NCI-H1105 treated with DMSO at 0.1 percent for 48 hours (cell line): ENCODE measurements at places on chromosomes 6 and 20.

GRCh38 chr20:59299945-59300332 is 472 bp upstream of the EDN3 start:
- DNase-seq, result no peak

GRCh38 chr6:51936531-51937290 is 150.7 kb downstream of the PKHD1 start:
- no peak for DNase-seq

DNA sequence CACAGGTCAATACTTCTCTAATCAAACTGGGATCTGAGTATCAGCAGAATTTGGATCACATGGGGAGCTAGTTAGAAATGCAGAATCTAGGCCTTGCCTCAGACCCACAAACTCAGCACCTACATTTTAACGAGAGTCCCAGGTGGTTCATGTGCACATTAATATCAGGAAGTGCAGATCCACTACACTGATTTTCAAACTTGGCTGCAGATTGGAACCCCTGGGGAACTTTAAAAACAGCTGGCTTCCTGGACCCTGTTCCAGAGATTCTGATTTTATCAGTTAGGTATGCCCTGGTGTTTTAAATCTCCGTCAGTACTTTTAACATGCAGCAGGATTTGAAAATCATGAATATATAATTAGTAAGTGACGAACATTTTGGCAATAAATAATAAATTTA is 1.9 kb upstream of the CST8 start:
- DNase-seq, result no peak

DNA sequence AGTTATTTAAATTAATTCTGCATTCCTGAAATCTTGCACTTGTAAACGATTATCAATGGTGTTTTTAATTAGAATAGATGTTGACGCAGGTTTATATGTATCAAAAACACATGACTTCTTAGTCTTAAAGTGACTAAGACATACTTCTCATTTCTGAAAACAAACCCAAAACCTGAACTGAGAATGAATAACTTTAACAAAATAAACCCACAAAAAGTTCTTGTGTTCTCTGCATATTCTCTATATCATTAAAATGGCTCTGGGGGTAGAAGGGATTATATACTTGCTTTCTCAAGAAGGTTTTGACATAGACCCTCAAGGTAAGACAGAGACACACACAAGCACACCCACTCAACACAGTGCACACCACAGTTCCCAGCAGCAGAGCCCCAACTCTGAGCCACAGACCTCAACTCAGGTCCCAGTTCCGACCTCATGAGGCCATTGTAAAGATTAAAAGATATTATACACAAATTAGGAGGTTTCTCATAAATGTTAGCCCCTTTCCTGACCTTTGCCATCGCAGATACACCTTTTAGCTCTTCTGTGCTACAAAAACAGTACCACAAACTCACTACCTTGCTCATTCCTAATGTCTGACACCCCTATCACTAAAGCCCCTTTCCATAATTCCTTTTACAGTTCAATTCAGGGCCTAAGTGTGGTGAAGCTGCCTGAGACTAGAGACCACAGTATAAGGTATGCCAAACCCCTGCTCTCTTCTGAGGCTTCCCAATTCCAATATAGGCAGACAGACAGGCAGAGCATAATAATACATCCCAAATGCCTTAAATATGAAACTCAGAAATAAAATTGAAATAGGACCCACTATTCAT is 267.8 kb downstream of the PTPRK start:
- DNase-seq, result no peak

GRCh38 chr6:137471497-137471896 is 22.7 kb downstream of the OLIG3 start:
- DNase-seq, result peak; percentile 9

GRCh38 chr6:67883500-67884366 is 751.3 kb upstream of the ADGRB3 start:
- no peak for DNase-seq

GRCh38 chr20:31569163-31570020 is 35.7 kb upstream of the ID1 start:
- peak; percentile 73 for DNase-seq

DNA sequence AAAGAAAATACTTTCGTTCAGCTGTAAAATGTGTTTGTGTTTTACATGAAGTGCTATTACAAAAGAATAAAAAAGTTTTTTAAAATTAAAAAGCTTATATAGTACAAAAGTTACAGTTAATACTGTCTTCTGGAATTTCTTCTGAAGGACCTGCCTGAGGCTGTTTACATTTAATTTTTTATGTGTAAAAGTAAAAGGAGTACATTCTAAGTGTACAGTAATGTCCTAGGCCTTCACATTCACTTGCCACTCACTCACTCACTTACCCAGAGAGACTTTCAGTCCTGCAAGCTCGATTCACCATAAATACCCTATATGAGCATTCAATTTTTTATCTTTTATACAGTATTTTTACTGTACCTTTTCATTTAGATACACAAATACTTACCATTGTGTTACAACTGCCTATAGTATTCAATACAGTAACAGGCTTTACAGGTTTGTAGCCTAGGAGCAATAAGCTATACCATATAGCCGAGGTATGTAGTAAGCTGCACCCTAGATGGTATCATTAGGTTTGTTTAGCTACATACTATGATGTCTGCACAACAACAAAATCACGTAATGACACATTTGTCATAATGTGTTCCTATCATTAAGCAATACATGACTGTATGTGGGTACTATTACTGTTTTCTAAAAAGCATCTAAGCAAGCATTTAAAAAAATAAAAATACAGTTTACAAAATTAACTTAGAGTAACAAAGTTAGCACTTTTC is 33.0 kb downstream of the RNF146 start:
- DNase-seq, result no peak

- no peak for DNase-seq
Measured at GRCh38 chr6:34531580-34532201, 24.4 kb downstream of the SPDEF start.

- DNase-seq, result no peak
Measured at GRCh38 chr20:62423326-62423706, 4.0 kb downstream of the RBBP8NL start.

DNA sequence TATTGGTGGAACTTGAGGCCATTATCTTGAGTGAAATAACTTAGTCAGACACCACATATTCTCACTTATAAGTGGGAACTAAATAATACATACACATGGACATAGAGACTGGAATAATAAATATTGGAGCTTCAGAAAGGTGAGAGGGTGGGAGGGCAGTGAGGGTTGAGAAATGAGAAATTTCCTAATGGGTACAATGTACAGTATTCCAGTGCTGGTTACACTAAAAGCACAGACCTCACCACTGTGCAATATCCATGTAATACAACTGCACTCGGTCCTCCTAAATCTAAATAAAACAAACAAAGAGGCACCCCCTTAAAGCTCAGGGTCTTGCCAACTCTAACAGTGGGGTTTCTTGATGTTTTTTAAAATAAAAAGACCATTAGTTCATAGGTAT is 53.2 kb downstream of the IGF2R start:
- DNase-seq, result no peak

GRCh38 chr6:139778688-139779087 is 404.2 kb upstream of the CITED2 start:
- DNase-seq, result no peak

DNA sequence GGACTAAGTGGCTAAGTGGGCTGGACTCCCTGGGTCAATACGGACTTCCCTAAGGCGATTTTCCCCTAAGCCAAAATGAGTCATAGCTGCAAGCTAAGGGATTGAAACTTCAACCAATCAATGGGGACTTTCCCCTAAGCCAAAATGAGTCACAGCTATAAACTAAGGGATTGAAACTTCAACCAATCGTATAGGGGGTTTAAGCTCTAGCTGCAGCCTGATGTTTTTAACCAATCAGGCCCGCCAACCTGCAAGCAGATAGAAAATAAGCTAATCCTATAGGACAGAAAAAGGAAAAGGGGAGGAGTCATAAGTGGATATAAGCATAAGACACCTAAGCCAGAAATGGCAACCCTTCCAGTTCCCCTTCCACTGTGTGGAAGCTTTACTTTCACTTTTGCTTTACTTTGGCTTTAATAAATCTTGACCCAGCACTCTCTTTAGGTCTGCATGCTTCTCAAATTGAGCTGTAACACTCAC is 655.0 kb upstream of the HS3ST5 start:
- no peak for DNase-seq
